Lung (tissue), 17 donors: ENCODE measurements at places on chromosomes 3 and 15. TPM values are rescaled to one million over a fixed set of nuclear protein-coding genes. Genes with fewer than 3 reads are reported as not detected.

- H3K4me3 ChIP-seq: no peak overlapping the region
- no peaks in the 10 kb centered on the region for H3K27me3 ChIP-seq
- DNase-seq: no peak
- H3K27ac ChIP-seq: no peak overlapping the region
Measured at GRCh38 chr3:55327131-55327920, 159.8 kb downstream of the WNT5A start.

DNA sequence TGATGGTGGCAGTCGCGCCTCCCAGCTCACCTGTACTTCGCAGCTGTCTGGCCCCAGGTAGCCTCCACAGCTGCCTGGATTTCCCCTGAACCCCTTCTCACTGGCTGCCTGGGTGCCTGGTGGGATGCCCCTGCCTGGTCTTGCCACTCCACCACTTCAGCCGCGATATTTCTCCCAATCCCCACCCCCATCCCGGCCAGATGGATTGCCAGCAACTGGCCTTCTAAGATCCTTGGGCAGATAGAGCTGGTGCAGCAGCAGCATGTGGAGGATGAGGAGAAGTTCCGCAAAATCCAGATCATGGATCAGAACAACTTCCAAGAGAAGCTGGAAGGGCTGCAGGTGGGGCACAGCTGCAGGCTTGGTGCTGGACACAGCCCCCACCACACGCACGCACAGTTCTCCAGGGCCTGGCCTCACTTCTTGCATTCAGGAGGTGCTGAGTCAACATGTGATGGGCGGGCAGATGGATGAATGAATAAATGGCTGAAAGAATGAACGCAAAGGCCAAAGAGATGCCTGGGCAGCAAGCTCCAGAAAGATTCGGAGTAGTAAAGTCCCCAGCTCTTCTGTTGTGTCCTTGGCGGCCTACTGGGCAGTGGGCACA lies 35.7 kb downstream of the DNAH1 start:
- H3K27me3 ChIP-seq: no peaks in the 10 kb centered on the region
- no peak overlapping the region for H3K4me3 ChIP-seq
- no peaks in the 10 kb centered on the region for H3K4me1 ChIP-seq
- no peak for DNase-seq
- peaks cover 5% of the 10 kb centered on the region for H3K36me3 ChIP-seq
- H3K27ac ChIP-seq: no peak overlapping the region

GRCh38 chr15:31486906-31487695 lies 160.5 kb downstream of the KLF13 start:
- no peaks in the 10 kb centered on the region for H3K27me3 ChIP-seq
- H3K27ac ChIP-seq: no peak overlapping the region
- H3K36me3 ChIP-seq: no peaks in the 10 kb centered on the region
- H3K4me3 ChIP-seq: no peak overlapping the region

Gene CX3CR1
- total RNA-seq: 4.7 TPM

GRCh38 chr3:149881879-149882278 lies 68.9 kb downstream of the RNF13 start:
- H3K4me1 ChIP-seq: no peaks in the 10 kb centered on the region
- no peak overlapping the region for H3K4me3 ChIP-seq
- peaks cover 2% of the 10 kb centered on the region for H3K36me3 ChIP-seq
- no peaks in the 10 kb centered on the region for H3K27me3 ChIP-seq
- no peak overlapping the region for H3K27ac ChIP-seq

DNA sequence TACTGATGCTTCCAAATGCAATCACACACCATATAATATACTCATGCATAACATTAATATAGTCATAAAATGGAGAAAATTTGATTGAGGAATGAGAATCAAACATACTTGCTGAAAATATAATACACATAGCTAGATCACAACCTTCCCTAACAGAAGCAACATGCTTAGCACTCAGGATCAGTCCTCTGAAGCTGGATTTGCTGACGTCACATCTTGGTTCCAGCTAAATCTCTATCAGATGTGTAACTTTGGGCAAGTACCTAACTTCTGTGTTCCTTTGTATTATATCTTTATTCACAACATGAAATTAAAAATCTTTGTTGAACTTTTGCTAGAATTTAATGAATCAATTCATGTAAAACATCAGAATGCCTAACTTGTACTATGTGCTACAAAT lies 263.5 kb downstream of the ZNF385D start:
- H3K27me3 ChIP-seq: no peaks in the 10 kb centered on the region
- H3K4me3 ChIP-seq: no peak overlapping the region
- no peak overlapping the region for H3K27ac ChIP-seq
- no peaks in the 10 kb centered on the region for H3K4me1 ChIP-seq
- no peaks in the 10 kb centered on the region for H3K36me3 ChIP-seq

- H3K4me1 ChIP-seq: no peaks in the 10 kb centered on the region
- no peaks in the 10 kb centered on the region for H3K27me3 ChIP-seq
- no peak overlapping the region for H3K4me3 ChIP-seq
Measured at GRCh38 chr15:47750740-47751262, 33.5 kb downstream of the SEMA6D start.

GRCh38 chr3:68943753-68944500 lies 11.6 kb upstream of the TAFA4 start:
- H3K27me3 ChIP-seq: no peaks in the 10 kb centered on the region
- no peaks in the 10 kb centered on the region for H3K4me1 ChIP-seq
- H3K27ac ChIP-seq: no peak overlapping the region
- DNase-seq: no peak
- H3K36me3 ChIP-seq: no peaks in the 10 kb centered on the region
- no peak overlapping the region for H3K4me3 ChIP-seq

Gene CLDN16
- total RNA-seq: 2.0 TPM
